ENCODE measurements at places on chromosomes 1 and 21.
A peak's percentile ranks its signal among the peaks of the same experiment; 100 is the strongest.

- DNase-seq = no peak
These were observed 23.7 kb downstream of the VANGL1 start for GRCh38 chr1:115665319-115666096.

- peak; percentile 91 for DNase-seq
These were observed at the start of the genes GPATCH2 and SPATA17 for GRCh38 chr1:217630711-217631591. Gene GPATCH2, minus strand, starts transcription at chr1:217631090. Its CDS starts 119 bp downstream, at chr1:217630971. Gene SPATA17, plus strand, starts transcription at chr1:217631344. Its CDS starts 35 bp downstream, at chr1:217631379.

- no peak for DNase-seq
These were observed 106.0 kb downstream of the ELAVL4 start for GRCh38 chr1:50214717-50215116.

GRCh38 chr1:184691719-184692324, 62.8 kb downstream of the EDEM3 start:
- DNase-seq = peak; percentile 23

GRCh38 chr21:42276526-42277154, 38.6 kb downstream of the TFF3 start:
- DNase-seq = no peak

Data from GM12865 (cell line).